Muscle of back (tissue), 13 donors: ENCODE measurements at places on chromosomes 6 and 20. TPM values are rescaled to one million over a fixed set of nuclear protein-coding genes. Genes with fewer than 3 reads are reported as not detected.

BTBD3 gene
- polyA plus RNA-seq: 48.2 TPM

FAM50B gene
- 6.4 TPM for polyA plus RNA-seq

PLN gene
- polyA plus RNA-seq: 5.2 TPM

PROKR2 gene
- not detected for polyA plus RNA-seq

MYLK2 gene
- polyA plus RNA-seq: 27.0 TPM
